ENCODE measurements at places on chromosomes 5 and 9.

GRCh38 chr5:10351199-10351905, 2.1 kb upstream of the MARCHF6 start:
- DNase-seq: no peak

GRCh38 chr5:32210151-32210550, 36.0 kb upstream of the GOLPH3 start:
- no peak for DNase-seq

DNA sequence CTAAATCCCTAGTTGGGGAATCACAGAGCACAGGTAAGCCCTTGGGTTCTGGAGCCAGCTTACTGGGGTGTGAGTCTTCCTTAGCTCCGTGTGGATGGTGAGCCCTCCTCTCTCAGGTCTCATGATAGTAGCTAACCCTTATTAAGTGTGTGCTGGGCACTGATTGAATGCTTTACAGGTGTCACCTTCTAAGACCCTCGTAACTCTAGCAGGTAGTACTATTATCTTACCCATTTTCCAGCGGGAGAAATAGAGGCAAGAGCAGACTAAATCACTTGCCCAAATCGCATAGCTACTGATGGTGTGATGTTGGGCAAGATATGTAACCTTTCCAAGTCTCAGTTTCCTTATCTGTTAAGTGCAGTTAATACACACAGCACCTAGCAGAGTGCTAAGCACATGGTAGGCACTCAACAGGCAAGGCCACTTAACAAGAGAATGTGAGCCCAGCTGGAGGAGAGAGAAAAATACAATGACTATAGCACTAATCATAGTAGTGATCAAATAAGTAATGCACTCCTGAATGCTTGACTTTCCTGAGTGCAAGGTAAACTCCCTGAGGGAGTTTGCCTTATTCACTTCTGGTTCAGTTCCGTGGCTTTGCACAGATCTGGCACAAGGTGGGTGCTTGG, at the start of gene DCANP1:
TSS of gene DCANP1 (minus strand) at position 51 of the 632 bp plus-strand sequence. CDS start 240 bp downstream, outside the sequence.
- no peak for DNase-seq

GRCh38 chr5:16392718-16393117, 72.9 kb downstream of the ZNF622 start:
- no peak for DNase-seq

- DNase-seq: no peak
Measured at GRCh38 chr5:1341863-1342262, 3.0 kb downstream of the CLPTM1L start.

DNA sequence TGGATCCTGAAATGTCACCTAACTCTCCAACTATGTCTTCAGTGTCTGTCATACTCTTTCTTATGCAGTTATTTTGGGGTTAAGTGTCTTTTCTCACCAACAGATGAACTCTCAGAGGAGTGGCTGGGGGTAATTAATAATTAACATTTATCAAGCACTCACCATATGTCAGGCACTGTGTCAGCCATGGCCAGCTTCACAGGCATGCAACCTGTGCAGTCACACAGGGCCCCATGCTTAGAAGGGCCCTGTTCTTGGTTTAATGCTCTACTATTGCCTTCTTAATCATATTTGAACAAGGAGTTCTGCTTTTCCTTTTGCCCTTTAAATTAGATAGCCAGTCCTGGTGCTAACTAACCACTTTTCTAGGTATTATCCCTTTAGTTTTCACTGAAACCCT, 3.4 kb upstream of the GRPEL2 start:
- no peak for DNase-seq
